Hematopoietic multipotent progenitor cell treated with erythropoietin and hydrocortisone succinate and interleukin-3 and kit ligand, for 15 days (in vitro differentiated cells): ENCODE measurements at places on chromosomes 1 and 21.

- no peak for DNase-seq
These were observed 15.9 kb downstream of the UCK2 start for GRCh38 chr1:165843304-165843703.

GRCh38 chr1:183161391-183161790, 24.7 kb upstream of the LAMC2 start:
- no peak for DNase-seq

GRCh38 chr1:36508257-36508656, 25.5 kb upstream of the CSF3R start:
- DNase-seq = no peak

GRCh38 chr1:37905727-37906126, 41.1 kb downstream of the INPP5B start:
- no peak for DNase-seq

- DNase-seq = no peak
These were observed 25.4 kb downstream of the SLC19A2 start for GRCh38 chr1:169460191-169460833.

DNA sequence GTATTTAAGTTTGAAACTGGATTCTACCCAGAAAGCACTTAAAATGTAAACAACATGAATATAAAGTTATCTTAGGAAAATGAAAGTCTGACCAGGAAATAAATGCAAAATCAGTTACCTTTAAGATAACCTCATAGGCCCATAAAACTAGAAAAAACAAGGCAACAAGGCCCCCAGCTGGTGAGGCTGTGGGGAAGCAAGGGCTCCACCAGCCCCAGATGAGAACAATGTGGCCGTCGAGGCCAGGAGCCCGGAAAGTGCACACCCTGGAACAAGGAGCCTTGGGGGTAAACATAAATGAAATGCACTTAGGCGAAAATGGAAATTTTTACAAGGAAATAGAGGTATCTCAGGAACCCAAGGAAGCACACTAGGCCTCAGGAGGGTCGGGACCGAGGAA, 37.9 kb upstream of the BMP8B start:
- no peak for DNase-seq

DNA sequence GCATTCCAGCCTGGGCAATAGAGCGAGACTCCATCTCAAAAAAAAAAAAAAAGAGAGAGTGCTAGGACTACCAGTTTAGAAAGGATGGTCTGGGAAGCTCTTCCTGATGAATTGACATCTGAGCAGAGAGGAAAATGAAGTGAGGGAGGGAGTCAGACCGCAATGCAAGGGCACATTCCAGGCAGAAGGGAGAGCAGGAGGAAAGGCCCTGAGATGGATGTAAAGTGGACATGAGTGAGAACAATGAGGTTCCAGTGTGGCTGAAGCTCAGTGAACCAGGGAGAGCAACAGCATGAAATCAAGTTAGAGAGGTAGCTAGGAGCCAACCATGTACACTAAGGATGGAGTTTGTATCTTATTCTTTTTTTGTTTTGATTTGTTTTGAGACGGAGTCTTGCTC, 55.9 kb upstream of the SPOCD1 start:
- DNase-seq = no peak

DNA sequence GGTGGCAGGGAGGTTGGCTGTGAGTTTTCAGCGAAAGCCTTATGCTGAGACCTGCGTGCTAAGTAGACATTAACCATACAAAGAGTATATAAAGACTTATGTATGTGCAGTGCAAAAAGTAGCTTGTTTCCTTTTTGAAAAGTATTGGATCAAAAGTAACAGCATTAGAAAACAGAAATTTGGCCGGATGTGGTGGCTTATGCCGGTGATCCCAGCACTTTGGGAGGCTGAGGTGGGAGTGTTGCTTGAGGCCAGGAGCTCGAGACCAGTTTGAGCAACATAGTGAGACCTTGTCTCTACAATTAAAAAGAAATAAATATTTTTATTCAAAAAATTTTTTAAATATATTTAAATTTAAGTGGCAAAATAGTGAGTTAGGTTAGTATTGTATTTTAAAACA, 2.2 kb downstream of the RPAP2 start:
- no peak for DNase-seq

DNA sequence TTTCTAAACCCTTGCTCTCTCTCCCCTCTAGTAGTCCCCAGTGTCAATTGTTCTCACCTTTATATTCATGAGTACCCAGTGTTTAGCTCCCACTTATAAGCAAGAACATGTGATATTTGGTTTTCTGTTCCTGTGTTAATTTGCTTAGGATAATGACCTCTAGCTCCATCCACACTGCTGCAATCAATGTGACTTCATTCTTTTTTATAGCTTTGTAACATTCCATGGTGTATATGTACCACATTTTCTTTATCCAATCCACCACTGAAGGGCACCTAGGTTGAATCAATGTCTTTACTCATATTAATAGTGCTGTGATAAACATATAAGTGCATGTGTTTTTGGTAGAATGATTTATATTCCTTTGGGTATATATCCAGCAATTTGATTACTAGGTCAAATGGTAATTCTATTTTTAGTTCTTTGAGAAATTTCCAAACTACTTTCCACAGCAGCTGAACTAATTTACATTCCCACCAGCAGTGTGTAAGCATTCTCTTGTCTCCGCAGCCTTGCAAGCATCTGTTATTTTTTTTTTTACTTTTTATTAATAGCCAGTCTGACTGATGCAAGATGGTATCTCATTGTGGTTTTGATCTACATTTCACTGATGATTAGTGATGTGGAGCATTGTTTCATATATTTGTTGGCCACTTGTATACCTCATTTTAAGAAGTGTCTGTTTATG, 277.8 kb downstream of the LTN1 start:
- DNase-seq = no peak

GRCh38 chr1:229857585-229857984, 209.5 kb upstream of the GALNT2 start:
- DNase-seq = no peak

DNA sequence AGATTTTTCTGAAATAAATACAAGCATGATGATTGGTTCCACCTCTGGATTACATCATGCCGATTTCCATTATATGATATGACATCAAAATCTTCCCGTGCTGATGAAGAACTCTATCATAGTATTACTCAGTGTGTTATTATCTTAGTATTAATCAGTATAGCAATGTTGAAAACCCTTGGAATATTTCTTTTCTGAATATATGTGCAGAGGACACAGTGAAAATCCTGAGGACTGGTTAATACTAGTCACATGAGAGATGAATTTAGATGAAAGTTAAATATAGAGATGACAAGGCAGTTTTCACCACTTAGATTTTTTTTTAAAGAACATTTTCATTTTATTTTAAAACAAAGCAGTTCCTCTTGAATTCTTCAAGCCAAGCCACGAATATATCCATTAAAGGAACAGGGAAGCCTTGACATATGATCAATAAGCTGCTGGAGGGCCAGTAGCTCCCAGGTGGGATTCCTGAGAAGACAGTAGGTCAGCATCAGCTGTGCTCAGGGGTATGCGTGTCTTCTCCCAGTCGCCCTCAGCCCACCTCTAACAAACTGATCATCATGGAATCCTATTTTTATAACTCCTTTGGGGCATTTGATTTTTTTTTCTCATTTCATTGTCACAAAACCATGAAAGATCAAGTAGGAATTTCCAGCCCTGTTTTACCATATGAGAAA, 56.2 kb upstream of the UBE2U start:
- no peak for DNase-seq

GRCh38 chr1:40823345-40823744, 38.8 kb downstream of the CITED4 start:
- DNase-seq = no peak

- no peak for DNase-seq
These were observed 6.1 kb downstream of the STRIP1 start for GRCh38 chr1:110040548-110040947.

GRCh38 chr1:93965888-93966287, 56.7 kb upstream of the GCLM start:
- no peak for DNase-seq

DNA sequence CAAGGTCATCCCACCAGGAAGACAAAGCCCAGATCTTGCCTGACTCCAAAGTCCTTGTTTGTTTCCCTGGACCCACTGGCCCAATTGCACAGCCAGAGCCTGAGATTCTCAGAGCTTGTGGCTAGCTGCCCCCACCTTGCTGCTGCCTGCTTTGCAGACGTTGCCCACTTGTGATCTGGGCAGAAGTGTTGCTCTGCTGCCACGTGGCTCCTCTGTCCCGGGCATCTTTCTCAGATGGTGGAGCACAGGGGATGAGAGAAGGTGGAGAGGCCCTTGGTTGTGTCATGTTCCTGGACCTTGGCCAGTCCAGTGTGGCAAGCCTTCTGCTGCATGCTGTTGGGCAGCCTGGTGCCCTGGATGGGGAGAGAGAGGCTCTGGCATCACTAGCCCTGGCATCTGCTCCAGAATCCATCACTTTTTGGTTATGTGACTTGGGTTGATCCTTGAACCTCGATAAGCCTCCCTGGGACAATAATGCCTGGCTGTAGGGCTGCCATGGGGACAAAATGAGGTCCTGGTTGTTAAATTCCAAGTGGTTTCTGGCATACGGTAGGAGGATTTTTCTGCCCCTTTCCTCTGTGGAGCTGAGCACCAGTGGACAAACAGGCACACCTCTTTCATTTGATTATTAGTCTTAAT, 1.5 kb upstream of the NR0B2 start:
- no peak for DNase-seq

- no peak for DNase-seq
These were observed 122.9 kb downstream of the EVI5 start for GRCh38 chr1:92662048-92662447.

DNA sequence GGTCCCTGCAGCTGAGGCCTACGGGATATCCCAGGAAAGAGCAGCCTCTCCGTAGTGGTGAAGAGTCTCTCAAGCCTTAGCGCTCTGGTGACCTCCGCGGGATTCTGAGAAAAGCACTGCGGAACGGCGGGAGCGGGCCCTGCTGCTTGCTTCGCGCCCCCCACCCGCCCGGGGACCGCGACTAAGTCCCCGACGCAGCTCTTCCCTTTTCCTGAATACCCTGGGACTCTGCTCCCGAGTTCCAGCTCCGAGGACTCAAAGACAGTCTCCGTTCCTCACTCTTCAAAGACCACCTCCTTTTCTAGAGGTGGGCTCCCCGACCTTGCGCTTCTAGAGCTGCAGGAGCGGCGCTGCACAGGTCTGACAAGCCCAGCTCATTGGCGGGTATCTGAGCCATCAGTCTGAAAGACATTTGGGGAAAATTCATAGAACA, 3.6 kb upstream of the PRRX1 start:
- DNase-seq = no peak

DNA sequence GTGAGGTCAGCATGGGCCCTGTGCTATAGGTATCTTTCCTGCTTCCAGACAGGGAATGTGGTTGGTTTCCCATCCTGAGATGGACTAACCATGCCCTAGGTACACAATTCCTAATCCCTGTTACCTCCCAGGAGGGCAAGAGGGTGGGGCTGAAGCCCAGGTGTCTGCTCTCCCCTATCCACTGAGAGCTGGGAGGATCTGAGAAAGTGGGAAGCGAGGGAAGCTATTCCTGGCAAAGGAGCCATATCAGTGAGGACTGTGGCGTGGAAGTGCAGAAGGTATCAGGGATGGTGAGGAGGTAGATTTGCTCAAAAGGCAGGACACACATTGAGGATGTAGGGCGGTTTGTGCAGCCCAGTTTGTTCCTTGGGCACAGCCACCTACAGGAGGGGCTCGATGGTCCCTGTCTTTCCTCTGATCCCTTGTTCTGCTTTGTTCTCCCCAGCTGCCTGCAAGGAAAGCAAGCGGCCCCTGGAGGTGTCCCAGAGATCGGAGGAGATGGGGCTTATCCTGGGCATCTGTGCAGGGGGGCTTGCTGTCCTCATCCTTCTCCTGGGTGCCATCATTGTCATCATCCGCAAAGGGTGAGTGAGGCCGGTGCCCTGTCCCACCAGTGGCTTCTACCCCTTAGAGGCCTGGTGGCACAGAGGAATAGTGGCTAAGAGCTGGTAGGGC, 48.1 kb downstream of the PTPRU start:
- DNase-seq = no peak

DNA sequence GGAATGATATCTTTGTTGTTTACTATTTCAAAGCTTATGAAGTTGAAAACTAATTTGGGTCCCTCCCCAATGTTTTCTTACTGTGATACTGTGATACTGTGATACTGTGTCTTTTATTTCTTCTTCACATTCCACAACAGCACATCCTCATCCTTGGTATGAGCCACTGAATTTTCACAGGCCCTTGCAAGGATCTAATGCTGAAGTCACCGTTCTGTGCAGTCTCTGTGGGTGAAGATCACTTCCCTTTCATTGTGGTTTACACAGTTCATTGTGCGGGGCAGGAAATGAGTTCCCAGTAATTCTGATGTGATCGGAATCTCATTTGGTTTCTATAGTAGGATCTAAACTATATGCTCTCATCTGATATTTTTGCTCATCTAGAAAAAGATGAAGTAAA, 32.1 kb upstream of the PAXBP1 start:
- no peak for DNase-seq

DNA sequence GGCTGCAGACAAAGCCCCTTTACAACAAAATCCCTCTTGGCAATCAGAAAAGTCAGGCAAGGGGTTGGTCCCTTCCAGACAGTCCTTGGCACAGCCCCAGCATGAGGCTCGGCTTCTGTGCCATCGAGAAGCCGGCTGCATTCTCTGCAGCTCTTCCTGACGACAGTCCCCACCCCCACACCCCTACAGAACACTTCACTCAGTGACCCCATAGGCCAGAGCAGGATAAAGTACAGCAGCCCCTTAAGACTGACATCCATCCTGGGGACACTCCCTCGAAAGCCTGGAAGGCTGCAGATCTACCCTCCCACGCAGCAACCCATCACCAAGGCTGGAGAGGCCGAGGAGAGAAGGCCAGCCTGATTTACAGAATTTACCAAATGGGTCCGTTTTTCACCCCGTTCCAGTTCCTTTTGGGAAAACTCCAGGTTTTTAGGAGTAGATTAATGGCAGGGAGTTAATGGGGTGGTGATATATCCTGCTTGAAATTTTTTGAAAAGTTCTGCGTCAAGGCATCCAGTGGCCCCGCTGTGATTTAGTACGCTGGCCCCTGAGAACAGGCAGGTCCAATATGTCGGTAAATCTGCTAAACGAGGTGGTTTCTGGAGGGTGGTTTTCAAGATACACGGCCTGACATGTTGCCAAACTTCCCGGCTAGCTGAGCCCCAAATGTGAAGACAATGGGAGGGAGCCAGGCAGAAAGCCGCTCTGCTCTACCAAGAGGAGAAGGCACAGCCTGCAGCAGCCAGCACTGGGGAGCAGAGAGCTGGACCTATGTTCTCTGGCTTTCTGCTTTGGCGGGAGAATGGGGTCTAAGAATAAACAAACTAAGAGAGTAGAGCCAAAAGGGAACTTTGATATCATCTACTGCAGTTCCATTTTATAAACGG, 81.7 kb downstream of the SSBP3 start:
- DNase-seq = no peak

- no peak for DNase-seq
These were observed 19.2 kb upstream of the GUCA2B start for GRCh38 chr1:42133809-42134526.

GRCh38 chr1:3914911-3915310, 14.8 kb upstream of the C1orf174 start:
- DNase-seq = no peak

DNA sequence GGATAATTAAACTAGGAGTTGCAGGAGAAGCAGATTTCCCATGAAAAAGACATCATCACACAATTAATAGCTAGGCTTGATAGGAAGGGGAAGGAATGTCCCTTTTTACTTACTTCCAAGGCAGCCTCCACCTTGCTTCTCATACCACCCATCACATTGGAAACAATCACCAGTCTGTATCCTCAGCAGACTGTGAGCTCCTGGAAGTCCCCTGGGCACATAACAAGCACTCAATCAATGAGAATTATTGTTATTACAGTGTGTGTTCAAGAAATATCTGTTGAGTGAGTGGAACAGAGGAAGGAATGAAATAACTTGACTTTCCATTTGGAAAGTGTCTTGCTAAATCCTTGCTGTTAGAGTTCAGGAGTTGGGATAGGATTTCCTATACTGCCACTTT, 36.2 kb downstream of the HIVEP3 start:
- no peak for DNase-seq
